T-helper 22 cell (primary cell): ENCODE measurements at places on chromosomes 16 and 17.

DNA sequence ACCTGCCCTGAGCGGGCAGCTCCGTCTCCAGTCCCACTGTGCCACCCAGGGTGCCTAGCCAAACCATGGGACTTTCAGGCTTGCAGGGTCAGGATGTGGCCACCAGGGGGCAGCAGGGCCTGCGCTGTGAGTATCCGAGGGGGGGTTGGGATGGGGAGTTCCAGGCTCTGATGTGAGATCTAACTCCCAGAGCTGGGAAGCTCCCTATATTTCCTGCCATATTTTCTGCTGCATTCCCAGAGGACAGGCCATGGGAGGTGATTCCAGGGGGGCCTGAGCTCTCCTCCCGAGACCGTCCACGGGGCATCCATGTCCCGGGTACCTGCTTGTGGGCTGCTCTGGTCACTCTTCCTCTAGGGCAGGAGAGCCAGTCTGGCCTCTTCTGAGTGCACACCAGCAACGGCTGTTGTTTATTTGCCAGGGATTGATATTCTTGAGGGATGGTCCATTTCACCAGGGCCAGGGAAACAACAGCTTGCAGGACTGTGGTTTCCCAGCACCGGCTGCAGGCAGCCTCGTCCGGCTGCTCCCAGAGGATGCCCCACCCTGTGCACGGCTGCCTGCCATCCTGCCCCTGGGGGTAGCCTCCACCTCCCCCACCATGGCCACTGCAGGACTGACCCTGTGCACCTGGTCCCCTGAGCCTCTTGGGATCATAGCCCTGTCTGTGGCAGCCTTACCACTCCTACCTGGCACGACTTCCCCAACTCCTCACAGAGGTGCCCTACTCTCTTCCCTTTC is 1.2 kb downstream of the GPR142 start:
- DNase-seq = peak; percentile 37

GRCh38 chr17:78734793-78735641 is 47.1 kb downstream of the CYTH1 start:
- DNase-seq = no peak

DNA sequence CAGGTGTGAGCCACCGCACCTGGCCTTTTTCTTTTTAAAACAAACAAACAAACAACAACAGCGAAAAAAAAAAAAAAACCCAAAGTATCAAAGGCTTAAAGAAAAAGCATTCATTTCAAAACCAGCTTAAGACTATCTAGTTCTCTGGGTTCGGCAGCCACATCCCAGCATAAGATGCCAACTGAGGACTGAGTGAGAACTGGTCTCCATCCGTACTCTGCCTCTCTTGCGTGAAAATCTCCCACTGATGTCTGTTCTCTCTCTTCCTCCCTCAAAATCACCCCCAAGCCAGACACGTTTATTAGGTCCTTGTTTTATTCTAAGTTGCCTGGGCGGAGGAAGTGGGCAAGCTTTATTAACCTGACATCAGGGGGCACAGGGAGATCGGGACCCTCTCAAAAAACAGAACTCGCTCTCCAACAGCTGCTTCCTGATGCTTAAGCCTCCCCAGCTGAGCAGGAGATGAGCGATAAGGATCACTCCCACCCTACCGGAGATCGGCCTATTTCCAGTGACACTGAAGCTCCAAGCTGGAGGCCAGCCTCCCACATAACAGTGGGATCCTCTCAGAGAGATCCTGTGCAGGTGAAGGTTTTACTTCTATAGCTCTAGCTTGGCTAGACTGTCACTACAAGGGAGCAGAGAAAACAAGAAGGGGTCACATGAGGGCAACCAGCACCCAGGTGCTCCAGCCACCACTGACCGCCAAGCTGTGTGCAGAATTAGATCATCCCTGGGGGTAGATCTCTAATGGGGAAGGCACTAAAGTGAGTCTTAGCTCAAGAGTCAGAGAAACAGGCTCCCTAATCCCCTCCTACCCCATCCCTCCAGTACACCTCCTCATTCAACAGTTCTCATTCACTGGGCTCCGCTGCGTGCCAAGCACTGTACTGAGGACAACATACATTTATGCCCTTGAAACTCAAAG is 13.6 kb downstream of the CDC42EP4 start:
- DNase-seq = no peak

- no peak for DNase-seq
Measured at GRCh38 chr17:45302649-45303173, 14.1 kb downstream of the MAP3K14 start.

GRCh38 chr17:47776330-47777197 is 43.5 kb downstream of the TBX21 start:
- no peak for DNase-seq

- DNase-seq = no peak
Measured at GRCh38 chr17:56230660-56231059, 77.4 kb downstream of the ANKFN1 start.

DNA sequence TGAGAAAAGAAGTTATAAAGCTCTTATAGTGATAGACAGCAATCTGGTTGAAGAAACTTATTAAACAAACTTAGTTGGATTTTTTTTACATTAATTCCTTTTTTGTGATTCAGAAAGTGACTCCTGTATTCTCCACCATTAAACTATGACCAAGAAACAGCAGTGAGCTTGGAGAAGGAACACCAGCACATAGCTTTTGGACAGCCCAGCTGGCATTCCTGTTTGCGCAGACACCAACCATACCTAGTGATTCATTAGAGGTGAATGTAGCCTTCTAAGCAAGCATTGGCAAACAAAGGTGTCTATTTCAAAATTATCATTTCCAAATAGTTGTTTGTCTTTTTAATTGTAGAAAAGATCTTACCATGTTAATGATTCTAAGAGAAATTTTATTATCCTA is 94.4 kb downstream of the STXBP4 start:
- DNase-seq = no peak

GRCh38 chr16:88846088-88846487 is 10.7 kb downstream of the GALNS start:
- no peak for DNase-seq

GRCh38 chr17:15782866-15783265 is 50.8 kb downstream of the TBC1D26 start:
- DNase-seq = no peak

- DNase-seq = no peak
Measured at GRCh38 chr17:31907342-31907962, 5.9 kb upstream of the UTP6 start.

DNA sequence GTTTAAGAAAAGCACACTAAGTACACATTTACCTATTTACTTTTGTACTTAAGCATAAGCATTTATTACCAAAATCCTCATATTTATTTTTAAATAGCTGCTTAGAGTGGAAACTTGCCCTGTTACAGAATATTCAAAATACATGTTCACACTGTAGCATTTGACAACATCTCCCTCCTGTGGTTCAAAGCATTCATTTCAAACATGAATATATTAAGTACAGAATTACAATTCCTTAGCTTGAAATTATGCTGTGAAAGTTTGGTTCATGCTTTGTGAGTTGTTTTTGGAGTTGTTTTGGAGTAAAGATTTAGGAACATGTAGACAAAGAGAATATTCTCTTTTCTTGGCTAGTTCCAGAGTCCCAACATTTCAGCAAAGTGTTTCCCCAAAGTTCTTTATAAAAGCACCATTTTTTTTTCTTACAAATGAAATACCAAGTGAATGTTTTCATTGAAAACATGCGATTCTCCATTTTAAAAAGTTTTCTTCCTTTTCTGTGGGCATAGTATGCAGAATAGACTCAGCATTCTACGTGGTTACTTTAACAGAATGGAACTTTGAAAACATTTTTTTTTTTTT is 33.2 kb downstream of the TUBD1 start:
- DNase-seq = no peak
